Umbilical cord (tissue), 2 donors: ENCODE measurements at places on chromosomes 7 and 10. TPM values are rescaled to one million over a fixed set of nuclear protein-coding genes. Genes with fewer than 3 reads are reported as not detected.

The PRKCQ gene
- total RNA-seq = 2.4 TPM

The PAPOLB gene
- total RNA-seq = 1.9 TPM

The SMIM30 gene
- total RNA-seq = 40.4 TPM

The CNTNAP2 gene
- total RNA-seq = 81.1 TPM

The SPDYE6 gene
- not detected for total RNA-seq

The ARMC10 gene
- total RNA-seq = 37.1 TPM

The LIPJ gene
- 4.1 TPM for total RNA-seq

The ZCWPW1 gene
- total RNA-seq = 11.8 TPM

The LRRC4 gene
- 2.6 TPM for total RNA-seq

The DOCK1 gene
- 56.1 TPM for total RNA-seq

The ENO4 gene
- total RNA-seq = 0.72 TPM

The GLI3 gene
- total RNA-seq = 17.1 TPM

The HABP2 gene
- total RNA-seq = 0.24 TPM

The SPAM1 gene
- 1.2 TPM for total RNA-seq

The SEMA3D gene
- 43.1 TPM for total RNA-seq

The KIF20B gene
- total RNA-seq = 10.4 TPM

The GLCCI1 gene
- total RNA-seq = 12.3 TPM

The POLR2J2 gene
- total RNA-seq = 6.0 TPM

The COL26A1 gene
- 1.4 TPM for total RNA-seq

The CLCN1 gene
- total RNA-seq = not detected

The BTBD16 gene
- not detected for total RNA-seq

The HYAL4 gene
- total RNA-seq = 2.6 TPM

The TCERG1L gene
- total RNA-seq = 0.48 TPM

The SLC29A4 gene
- 0.24 TPM for total RNA-seq

The FEZF1 gene
- total RNA-seq = 0.48 TPM

The KAZALD1 gene
- total RNA-seq = 11.8 TPM

The GRB10 gene
- total RNA-seq = 38.3 TPM

The MOSPD3 gene
- total RNA-seq = 7.2 TPM

The CDHR1 gene
- total RNA-seq = 1.2 TPM

The ZNF282 gene
- total RNA-seq = 17.3 TPM

The HACD1 gene
- 47.2 TPM for total RNA-seq

The AKR1C8 gene
- 2.9 TPM for total RNA-seq

The SPDYE2B gene
- 2.6 TPM for total RNA-seq

The VGF gene
- not detected for total RNA-seq

The ABCB1 gene
- total RNA-seq = 8.7 TPM

The UBN2 gene
- total RNA-seq = 21.9 TPM

The CDC14C gene
- 2.6 TPM for total RNA-seq

The CTAGE8 gene
- total RNA-seq = 17.1 TPM

The PSAP gene
- total RNA-seq = 417 TPM

The MARVELD1 gene
- total RNA-seq = 29.1 TPM

The AGAP9 gene
- total RNA-seq = 1.4 TPM

The OR9A2 gene
- total RNA-seq = not detected
